Fibroblast of upper back skin (primary cell): ENCODE measurements at places on chromosomes 1 and 21.

GRCh38 chr1:14440166-14440565, 158.3 kb upstream of the KAZN start:
- DNase-seq: no peak

DNA sequence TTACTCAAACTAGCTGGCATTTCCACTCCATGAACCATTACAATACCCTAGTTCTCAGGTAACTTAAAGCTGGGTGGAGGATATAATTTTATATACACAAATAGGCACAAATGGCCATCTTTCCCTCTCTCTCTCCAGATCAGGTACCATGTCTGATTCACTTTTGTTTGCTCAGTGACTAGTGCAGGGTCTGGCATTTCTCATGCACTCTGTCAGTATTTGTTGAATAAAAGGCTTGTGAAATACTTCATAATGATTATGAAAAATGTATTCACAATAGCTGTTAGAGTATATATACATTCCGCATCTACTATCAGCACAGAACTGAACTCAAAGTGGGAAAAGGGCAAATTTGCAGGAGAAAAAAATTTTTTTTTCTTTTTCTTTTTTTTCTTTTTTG, 510.2 kb upstream of the USP24 start:
- peak; percentile 61 for DNase-seq

GRCh38 chr1:30471307-30471706, 252.1 kb downstream of the MATN1 start:
- no peak for DNase-seq

DNA sequence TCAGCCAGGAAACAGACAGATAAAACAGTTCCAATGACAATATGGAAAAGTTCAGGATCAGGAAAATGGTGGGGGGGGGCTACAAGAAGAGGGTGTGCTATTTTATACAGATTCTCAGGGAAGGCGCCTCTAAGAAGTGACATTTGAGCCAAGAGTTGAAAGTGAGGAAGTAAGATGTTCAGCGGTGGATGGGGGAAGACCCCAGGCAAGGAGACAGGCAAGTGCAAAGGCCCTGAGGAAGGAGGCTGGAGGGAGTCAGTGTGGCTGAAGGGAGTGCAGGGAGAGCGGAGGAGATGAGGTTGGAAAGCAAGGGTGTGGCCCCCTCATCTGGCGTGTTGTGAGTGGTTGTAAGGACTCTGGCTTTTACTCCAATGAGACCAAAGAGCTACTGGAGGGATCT, 8.4 kb upstream of the PDZK1IP1 start:
- DNase-seq: no peak

DNA sequence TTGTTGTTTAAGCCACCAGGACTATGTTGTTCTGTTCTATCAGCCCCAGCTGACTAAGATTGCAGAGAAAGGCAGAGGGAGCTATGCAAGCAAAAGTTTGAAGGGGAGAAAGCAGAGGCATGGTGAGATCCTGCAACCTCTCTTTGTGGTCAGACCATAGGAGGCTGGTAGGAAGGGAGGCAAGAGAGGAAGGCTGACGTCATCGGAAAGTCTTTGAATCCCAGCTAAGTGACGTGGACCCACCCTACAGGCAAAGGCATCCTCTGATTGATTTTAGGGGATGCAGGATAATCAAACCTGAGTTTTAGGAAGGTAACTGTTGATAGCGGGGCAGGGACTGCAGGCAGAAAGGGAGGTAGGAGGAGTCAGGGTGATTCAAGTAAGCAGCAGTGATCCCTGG, 23.3 kb upstream of the TNNI1 start:
- peak; percentile 35 for DNase-seq

- DNase-seq: peak; percentile 85
Observed at GRCh38 chr1:99548943-99549605, 96.8 kb upstream of the PALMD start.
